Body of pancreas (tissue), 4 donors: ENCODE measurements at places on chromosomes 6 and 20.

DNA sequence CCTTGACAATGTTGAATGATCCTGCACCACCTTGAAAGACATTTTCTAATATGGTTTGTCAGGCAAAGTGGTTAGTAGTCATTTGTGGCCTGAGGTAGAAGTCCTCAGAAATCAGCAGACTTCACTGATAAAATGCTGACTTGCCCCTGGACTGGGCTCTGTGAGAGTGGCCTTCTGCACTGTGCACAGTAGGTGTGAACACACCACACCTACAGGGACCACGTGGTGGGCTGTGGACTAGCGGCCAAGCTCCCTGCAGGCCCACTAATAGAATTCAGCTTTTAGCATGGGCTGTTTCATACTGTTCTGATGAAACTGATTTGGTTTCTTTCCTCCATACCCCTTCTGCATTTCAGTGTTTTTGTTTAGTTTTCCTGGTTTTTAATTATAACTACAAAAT, 7.3 kb downstream of the BPHL start:
- no peak for DNase-seq
- no peak overlapping the region for H3K27ac ChIP-seq
- H3K4me3 ChIP-seq = no peak overlapping the region
- H3K27me3 ChIP-seq = no peaks in the 10 kb centered on the region
- H3K4me1 ChIP-seq = peaks cover 35% of the 10 kb centered on the region
- no peaks in the 10 kb centered on the region for H3K36me3 ChIP-seq

DNA sequence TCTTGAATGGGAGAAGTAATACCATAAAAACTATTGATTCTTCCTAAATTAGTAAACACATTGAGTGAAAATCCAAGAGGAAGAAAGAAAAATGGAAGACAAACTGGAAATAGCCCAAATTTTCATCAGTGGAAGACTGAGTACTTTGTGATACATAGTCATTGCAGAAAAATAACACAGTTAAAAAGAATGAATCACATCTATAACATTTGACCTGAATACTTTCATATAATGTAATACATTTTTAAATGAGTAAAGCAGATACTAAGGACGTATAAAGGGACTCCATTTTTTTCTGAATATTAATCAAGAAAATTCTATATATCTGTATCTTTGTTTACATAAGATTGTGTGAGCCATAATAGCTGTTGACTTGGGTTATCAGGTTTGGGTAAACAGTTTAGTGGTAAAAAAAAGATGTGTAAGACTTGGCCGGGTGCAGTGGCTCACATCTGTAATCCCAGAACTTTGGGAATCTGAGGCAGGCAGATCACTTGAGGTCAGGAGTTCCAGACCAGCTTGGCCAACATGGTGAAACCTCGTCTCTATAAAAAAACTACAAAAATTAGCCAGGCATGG, 4.3 kb upstream of the SLC17A2 start:
- no peak overlapping the region for H3K4me3 ChIP-seq
- H3K27ac ChIP-seq = no peak overlapping the region
- no peaks in the 10 kb centered on the region for H3K27me3 ChIP-seq
- H3K4me1 ChIP-seq = peaks cover 11% of the 10 kb centered on the region
- DNase-seq = no peak
- H3K36me3 ChIP-seq = no peaks in the 10 kb centered on the region

DNA sequence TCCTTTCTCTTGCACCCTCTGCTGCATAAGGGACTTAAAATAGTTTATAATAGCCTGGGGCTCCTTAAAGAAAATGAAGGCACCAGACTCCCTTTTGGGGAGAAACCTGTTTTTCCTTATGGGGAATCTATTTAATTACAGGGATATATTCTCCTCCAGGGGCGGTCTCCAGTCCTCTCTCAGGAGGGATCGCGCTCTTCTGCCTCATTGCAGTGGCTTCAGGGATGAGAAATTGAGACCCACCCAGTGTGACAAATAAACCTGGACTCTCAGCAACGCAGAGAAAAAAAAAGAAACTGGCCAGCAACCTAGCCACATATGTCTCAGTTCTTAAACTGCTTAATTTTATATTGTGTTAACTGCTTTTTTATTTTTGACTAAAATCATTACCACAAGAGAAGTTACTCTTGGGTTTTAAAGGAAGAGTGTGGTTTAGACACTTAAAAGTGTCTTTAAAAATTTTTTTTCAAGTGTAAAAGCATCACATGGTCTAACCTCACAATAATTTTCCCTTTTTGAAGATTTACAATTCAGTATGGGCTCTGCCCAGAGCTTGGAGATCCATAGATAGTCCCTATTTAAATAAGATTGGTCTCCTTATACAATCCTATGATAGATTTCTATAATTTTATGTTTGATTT, 11.7 kb upstream of the GOPC start:
- no peaks in the 10 kb centered on the region for H3K4me1 ChIP-seq
- H3K4me3 ChIP-seq = no peak overlapping the region
- DNase-seq = no peak
- no peak overlapping the region for H3K27ac ChIP-seq
- no peaks in the 10 kb centered on the region for H3K27me3 ChIP-seq

DNA sequence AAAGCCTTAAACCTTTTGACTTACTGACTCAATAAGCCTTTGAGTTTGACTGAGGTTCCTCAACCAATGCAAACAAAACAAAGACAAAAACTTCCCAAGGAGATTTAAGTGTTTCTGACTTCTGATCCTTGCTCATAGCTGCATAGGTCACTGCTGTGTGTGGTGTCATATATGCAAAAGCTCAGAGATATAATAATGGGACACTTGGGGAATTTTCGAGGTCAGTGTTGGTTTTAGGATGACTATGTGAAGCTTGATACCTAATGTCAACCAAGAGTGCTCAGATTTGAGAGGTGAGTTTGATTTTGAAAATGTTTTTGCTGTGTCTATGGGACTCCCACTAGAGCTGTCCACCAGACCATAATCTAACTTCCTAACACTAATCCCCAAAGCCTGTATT, 26.2 kb downstream of the ZKSCAN8 start:
- H3K36me3 ChIP-seq = no peaks in the 10 kb centered on the region
- no peak overlapping the region for H3K27ac ChIP-seq
- H3K4me3 ChIP-seq = no peak overlapping the region

GRCh38 chr6:108640104-108640503, 79.4 kb downstream of the FOXO3 start:
- H3K27ac ChIP-seq = no peak overlapping the region
- peaks cover 56% of the 10 kb centered on the region for H3K4me1 ChIP-seq
- DNase-seq = no peak

GRCh38 chr20:32062776-32063170, 10.7 kb downstream of the HCK start:
- no peaks in the 10 kb centered on the region for H3K36me3 ChIP-seq
- DNase-seq = no peak
- no peak overlapping the region for H3K27ac ChIP-seq
- H3K27me3 ChIP-seq = no peaks in the 10 kb centered on the region
- H3K4me3 ChIP-seq = no peak overlapping the region
- H3K4me1 ChIP-seq = no peaks in the 10 kb centered on the region
